ENCODE measurements at places on chromosomes 1 and 21. TPM values are rescaled to one million over a fixed set of nuclear protein-coding genes. Genes with fewer than 3 reads are reported as not detected.

The CLCA4 gene
- 15.1 TPM for total RNA-seq

The KCNE2 gene
- 0.66 TPM for total RNA-seq

The OR10J1 gene
- total RNA-seq: not detected

The MTMR11 gene
- total RNA-seq: 7.4 TPM

The GBP6 gene
- 0.44 TPM for total RNA-seq

GRCh38 chr1:100597061-100597741, 59.3 kb downstream of the GPR88 start:
- no peak for DNase-seq
- H3K36me3 ChIP-seq: no peaks in the 10 kb centered on the region
- H3K27ac ChIP-seq: no peak overlapping the region
- H3K4me1 ChIP-seq: no peaks in the 10 kb centered on the region
- H3K27me3 ChIP-seq: no peaks in the 10 kb centered on the region

- no peak overlapping the region for H3K27ac ChIP-seq
- H3K4me3 ChIP-seq: no peak overlapping the region
- peaks cover 5% of the 10 kb centered on the region for H3K36me3 ChIP-seq
Observed at GRCh38 chr1:53871773-53872484, 17.7 kb downstream of the YIPF1 start.

DNA sequence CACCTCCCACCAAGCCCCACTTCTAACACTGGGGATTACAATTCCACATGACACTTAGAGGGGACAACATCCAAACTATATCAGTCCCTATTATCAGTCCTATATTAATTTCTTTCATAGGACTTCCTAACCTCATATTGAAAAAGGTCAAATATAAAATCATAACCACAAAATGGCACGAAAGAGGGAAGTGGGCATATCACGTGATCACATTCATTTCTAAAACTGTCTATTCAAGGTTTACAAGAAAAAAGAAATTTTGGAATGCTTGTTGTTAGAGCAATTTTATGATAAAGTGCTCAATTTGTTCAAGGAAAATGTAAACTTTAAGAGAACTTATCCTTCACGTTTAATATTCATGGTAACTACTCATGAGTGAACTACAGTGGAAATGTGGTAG, 13.2 kb upstream of the CDC7 start:
- no peak overlapping the region for H3K4me3 ChIP-seq
- DNase-seq: no peak
- no peaks in the 10 kb centered on the region for H3K4me1 ChIP-seq
- no peaks in the 10 kb centered on the region for H3K27me3 ChIP-seq
- H3K36me3 ChIP-seq: no peaks in the 10 kb centered on the region
- H3K27ac ChIP-seq: no peak overlapping the region

GRCh38 chr1:240350910-240351331, 259.2 kb downstream of the FMN2 start:
- H3K36me3 ChIP-seq: no peaks in the 10 kb centered on the region
- no peak overlapping the region for H3K4me3 ChIP-seq
- no peak overlapping the region for H3K27ac ChIP-seq
- no peaks in the 10 kb centered on the region for H3K4me1 ChIP-seq

DNA sequence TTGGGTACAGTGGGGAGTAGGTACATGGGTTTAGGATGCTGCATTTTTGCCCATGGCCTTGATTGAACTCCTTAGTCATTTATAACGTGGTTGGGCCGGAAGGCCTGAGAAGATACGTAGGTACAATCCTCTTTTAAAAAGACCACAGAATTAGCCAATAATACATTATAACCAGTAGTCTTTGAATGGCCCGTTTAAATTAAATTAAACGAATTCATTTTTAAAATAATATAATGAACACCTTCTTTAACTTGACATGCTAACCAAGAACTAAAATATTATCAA, 20.1 kb upstream of the ADAR start:
- H3K27me3 ChIP-seq: no peaks in the 10 kb centered on the region
- peak overlapping the region; percentile 97 for H3K4me3 ChIP-seq

GRCh38 chr1:24575905-24576587, 20.2 kb downstream of the NCMAP start:
- no peaks in the 10 kb centered on the region for H3K36me3 ChIP-seq
- H3K4me3 ChIP-seq: no peak overlapping the region
- H3K4me1 ChIP-seq: no peaks in the 10 kb centered on the region

- H3K36me3 ChIP-seq: no peaks in the 10 kb centered on the region
- no peak for DNase-seq
- H3K4me3 ChIP-seq: no peak overlapping the region
- no peaks in the 10 kb centered on the region for H3K4me1 ChIP-seq
- no peak overlapping the region for H3K27ac ChIP-seq
- H3K27me3 ChIP-seq: no peaks in the 10 kb centered on the region
Observed at GRCh38 chr1:68081775-68082283, 31.4 kb upstream of the DIRAS3 start.

DNA sequence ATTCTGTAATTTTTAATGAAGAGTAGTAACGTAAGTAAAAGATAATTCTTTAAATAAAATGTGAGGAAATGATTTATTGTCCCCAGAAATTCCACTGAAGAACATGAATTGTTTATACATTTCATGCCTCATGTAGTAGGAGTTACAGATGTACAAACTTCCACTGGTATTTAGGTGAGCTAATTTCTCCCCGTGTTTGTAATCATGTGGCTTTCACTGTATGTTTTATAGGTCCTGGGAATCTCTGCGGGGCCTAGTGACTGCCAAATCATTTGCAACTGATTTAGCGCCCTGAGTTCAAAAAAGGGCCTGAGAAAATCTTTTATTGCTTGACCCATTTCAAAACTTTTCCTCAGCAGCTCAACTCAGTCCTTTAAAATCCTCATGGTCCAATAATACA, 30.5 kb upstream of the FASLG start:
- DNase-seq: no peak
- no peaks in the 10 kb centered on the region for H3K27me3 ChIP-seq
- no peak overlapping the region for H3K4me3 ChIP-seq
- H3K36me3 ChIP-seq: no peaks in the 10 kb centered on the region

GRCh38 chr1:102834688-102835320, 273.5 kb downstream of the COL11A1 start:
- no peak overlapping the region for H3K27ac ChIP-seq
- H3K36me3 ChIP-seq: no peaks in the 10 kb centered on the region
- no peaks in the 10 kb centered on the region for H3K27me3 ChIP-seq
- no peak overlapping the region for H3K4me3 ChIP-seq
- no peaks in the 10 kb centered on the region for H3K4me1 ChIP-seq
- no peak for DNase-seq

- H3K36me3 ChIP-seq: no peaks in the 10 kb centered on the region
- no peaks in the 10 kb centered on the region for H3K4me1 ChIP-seq
- no peaks in the 10 kb centered on the region for H3K27me3 ChIP-seq
- H3K4me3 ChIP-seq: no peak overlapping the region
Observed at GRCh38 chr21:17785403-17785788, 33.8 kb downstream of the C21orf91 start.

DNA sequence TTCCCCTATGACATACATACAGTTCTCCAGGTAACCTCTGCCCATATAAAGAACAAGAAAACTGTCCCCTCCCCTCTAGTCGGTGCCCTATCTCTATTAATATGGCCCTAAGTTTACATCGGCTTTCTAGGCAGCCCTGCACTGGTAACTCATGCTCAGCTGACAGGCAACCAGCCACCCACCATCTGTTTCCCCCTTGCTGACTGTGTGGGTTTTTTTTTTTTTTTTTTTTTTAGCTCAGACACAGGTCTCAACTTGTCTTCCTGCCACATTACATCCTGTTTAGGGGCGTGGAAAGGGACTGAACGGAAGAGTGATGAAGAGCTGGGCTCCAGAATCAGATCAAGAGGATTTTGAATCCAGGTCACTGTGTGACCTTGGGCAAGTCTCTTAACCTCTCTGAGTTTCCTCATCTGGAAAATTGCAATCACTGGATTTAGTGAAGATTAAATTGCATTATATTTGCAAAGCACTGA, 14.0 kb downstream of the LAPTM5 start:
- DNase-seq: no peak
- H3K36me3 ChIP-seq: no peaks in the 10 kb centered on the region
- H3K27ac ChIP-seq: no peak overlapping the region
- H3K4me3 ChIP-seq: no peak overlapping the region
- no peaks in the 10 kb centered on the region for H3K4me1 ChIP-seq
- no peaks in the 10 kb centered on the region for H3K27me3 ChIP-seq

DNA sequence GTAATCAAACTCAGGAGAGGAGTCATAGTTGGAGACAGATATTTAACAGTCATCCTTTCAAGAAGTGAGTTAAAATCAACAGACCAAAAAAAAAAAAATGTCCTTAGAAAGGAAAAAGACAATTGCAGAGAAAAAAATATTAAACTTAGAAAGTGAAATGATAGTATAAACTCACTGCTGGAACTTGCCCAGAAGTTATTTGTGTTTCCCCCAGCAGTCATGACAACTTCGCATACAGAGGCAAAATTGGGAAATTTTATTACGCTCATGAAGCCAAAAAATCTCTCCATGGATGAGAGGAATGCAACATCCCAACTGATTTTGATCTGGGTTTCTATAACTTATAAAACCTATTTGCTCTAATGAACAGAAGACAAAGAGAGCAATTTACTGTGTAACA, 198.2 kb downstream of the LRRC7 start:
- no peak overlapping the region for H3K4me3 ChIP-seq
- H3K36me3 ChIP-seq: no peaks in the 10 kb centered on the region
- H3K27me3 ChIP-seq: no peaks in the 10 kb centered on the region
- H3K4me1 ChIP-seq: no peaks in the 10 kb centered on the region
- H3K27ac ChIP-seq: no peak overlapping the region

DNA sequence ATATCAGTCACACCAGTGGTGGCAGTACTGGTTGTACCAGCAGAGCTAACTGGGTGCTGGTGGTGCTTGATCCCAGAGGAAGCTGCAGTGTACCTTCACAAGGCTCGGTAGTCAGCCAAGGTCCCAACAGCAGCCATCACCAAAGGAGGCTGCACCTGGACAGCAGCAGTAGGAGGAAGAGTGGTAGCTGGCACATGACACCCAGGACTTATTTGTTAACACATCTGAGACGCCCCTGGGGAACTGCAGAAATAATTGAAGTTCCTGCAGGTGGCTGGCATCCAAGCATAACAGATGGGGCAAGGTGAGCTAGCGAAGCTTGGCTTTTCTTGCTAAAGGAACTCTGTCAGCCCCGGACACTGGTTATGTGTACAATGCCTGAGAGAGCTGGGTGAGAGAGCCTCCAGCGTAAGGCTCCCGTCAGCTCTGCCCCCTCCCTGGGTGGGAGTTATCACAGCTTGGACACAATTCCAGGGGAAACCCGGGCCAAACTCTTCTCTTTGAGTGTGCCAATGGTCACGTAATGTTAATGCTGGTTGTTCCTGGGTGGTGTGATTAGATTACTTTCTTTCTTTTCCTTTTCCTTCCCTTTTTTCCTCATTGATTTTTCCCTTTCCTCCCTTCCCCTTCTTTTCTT, 29.1 kb upstream of the PARP1 start:
- H3K36me3 ChIP-seq: no peaks in the 10 kb centered on the region
- DNase-seq: no peak
- no peaks in the 10 kb centered on the region for H3K4me1 ChIP-seq
- H3K27me3 ChIP-seq: no peaks in the 10 kb centered on the region
- no peak overlapping the region for H3K4me3 ChIP-seq
- H3K27ac ChIP-seq: no peak overlapping the region
